ENCODE measurements at places on chromosomes 7 and 10.

- DNase-seq: peak; percentile 73
Measured at GRCh38 chr10:5317547-5318107, 47.1 kb upstream of the UCN3 start.

DNA sequence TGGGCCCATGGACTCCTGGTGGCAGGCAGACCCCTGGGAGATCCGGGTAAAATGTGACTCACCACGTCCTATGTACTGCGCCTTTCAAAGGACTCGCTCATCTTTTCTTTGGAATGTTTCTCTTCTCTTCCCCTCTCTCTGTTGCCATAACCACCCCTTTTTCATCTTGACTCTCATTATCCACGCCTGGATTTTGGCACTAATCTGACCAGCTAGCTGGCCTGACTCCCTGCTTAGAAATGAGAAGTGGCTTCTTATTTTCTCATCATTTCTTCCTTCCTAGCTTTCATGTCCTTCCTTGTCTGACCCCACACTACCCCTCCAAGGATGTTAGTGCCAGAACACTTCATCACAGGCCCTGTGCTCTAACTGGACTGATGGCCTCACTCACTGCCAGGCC is 98.0 kb upstream of the FAM171A1 start:
- no peak for DNase-seq

- no peak for DNase-seq
Measured at GRCh38 chr7:128040205-128040604, 9.0 kb upstream of the LRRC4 start.

DNA sequence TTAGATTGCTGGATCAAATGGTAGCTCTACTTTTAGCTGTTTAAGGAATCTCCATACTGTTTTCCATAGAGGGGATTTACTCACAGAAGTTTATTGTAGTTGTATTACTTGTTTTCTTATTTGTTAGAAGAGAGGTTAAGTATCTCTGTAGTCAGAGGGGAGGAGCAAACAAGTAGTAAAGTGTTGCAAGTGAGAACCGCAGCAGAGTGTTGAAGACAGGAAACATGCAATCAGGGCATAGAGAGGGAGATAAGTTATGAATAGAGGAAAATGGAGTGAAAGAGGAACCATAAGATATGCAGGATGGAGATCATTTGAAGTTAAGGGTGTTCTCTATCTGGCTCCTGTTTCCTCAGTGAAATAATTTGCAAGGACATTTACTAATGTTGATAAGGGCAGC is 331.4 kb upstream of the TMEM229A start:
- no peak for DNase-seq

GRCh38 chr7:17357952-17358351 is 59.5 kb downstream of the AHR start:
- DNase-seq: peak; percentile 70

- DNase-seq: no peak
Measured at GRCh38 chr10:91242940-91243339, 22.5 kb downstream of the PCGF5 start.

DNA sequence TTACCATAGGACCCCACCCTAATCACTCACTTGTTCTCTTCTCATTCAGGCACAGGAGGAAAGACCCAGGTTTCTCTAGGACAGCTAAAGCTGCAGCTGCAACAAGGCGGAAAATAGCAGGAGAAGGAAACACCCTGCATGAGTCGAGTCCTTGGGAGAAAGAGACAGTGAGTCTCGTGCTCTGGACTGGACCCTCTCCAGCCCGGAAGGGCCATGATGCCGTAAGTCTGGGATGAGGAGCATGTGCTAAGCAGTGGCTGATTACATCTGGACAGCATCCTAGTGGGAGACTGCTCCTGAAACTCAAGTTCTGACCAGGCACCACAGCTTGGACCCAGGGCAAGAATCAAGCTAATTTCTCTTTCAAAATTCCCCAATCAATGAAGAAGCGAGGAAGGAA is 39.4 kb downstream of the FBXW4 start:
- DNase-seq: no peak

DNA sequence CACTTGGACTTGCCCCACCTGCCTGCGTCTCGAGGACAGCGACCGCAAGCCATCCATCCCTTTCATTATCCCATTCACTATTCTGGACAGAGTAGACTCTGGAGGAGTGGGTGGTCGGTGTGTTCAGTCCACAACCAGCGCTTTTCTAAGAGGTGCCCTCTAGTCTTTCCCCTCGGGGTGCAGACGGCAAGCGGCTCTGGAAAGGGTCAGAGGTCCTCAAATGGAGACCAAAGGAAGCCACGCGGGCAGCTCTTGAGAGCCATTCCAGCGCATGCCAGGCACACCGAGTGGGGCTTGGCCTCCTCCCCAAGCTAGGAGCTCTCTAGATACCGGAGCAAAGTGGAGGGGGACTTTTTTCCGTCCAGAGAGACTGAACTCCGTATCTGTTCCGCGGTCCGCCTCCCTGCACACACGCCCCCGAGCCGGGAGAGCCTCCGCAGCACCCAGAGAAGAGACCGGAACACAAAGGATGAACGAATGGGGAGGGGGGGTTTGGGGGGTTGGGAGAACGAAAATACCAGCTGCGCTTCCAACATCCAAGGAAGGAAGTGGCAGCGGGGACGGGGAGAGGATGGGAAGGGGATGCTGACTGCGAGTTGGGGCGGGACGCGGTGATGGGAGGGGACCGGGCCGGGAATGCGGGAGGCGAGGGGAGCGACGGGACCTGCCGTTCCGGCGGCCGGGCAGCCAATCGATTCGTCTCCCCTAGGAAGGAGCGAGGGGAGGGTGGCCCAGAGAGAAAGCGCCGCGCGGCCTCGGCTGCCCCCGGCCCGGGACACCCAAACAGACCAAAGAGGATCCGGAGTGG is 515 bp downstream of the GSDME start:
- peak; percentile 96 for DNase-seq

DNA sequence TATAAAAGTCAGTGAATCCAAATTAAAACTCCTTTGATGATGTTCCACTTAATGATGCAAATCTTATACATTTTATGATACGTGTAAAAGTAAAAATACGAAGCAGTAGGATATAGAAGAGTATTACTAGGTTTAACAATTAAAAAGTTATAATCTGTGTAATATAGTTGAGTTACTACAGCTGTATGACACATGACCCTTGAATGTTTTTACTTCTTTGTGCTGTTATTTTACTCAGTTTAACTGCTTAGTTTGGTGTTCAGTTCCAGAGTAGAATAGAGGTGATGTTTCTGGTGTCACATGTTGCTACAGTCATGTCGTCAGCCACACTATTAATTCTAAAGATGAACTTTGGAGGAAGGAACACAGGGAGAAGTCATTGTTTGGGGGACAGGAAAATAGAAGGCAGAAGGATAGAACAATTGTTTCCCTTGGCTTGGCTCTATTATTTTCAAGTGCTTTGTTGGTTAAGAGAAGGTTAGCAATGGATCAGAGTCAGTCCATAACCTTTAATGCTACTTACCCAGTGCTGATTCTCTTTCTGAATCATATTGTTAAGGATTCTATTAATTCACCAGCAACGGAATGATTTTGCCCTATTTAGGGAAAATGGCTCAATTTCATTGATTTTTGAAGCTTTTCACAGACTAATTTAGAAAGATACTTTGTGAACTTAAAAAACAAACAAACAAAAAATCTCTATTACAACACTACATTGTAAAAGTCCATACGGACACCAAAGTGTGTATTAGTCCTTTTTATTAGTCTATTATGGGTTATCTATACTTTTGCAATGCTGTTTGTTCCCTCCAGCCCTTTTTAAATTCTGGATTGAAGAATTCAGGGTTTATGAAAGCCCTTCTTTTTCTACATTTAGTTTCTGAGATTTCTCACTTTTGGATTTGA is 73.4 kb downstream of the CPED1 start:
- DNase-seq: no peak

GRCh38 chr10:79984851-79985250 is 35.9 kb upstream of the SFTPD start:
- peak; percentile 70 for DNase-seq

- no peak for DNase-seq
Measured at GRCh38 chr10:10591715-10592341, 425.8 kb upstream of the CELF2 start.

GRCh38 chr10:110963162-110963561 is 43.8 kb downstream of the SHOC2 start:
- no peak for DNase-seq
